Heart right ventricle (tissue), 16 donors: ENCODE measurements at places on chromosomes 11 and 22.
A peak's percentile ranks its signal among the peaks of the same experiment; 100 is the strongest.

DNA sequence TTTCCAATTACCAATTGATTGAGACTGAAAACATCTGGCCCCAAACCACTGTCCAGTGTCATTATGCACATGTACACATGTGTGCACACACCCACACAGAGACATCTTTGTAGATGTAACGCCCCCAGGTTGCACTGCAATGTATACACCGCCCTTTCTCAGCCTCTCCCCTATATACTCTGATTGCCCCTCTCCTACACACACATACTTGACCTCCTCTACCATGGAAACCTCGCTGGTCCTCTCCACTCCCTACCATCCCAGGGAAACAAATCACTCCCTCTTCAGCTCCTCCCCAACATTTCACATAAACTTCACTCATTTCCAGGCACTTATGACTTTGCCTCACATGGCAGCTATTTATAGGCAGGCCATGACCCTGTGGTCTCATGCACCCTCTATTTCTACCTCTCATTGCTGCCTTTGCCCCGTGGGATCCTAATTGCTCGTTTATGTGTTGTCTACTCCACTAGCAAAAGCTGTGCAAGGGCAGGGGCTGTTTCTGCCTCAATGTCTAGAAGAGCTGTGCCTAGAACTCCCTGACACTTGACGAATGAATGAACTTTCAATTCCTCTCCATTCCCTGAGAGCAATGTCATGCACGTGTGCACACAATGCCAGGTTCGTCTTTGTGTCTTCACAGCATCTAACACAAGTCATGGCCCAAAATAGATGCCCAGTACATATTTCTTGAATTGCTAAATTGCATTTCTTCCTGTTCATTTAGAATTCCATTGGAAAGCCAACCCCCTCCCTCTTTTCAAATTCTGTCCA, 10.0 kb upstream of the TMA7B start:
- no peak for DNase-seq

- DNase-seq, result no peak
Measured at GRCh38 chr11:16402654-16403447, 46.5 kb upstream of the SOX6 start.

GRCh38 chr11:13016415-13016814, 7.3 kb downstream of the RASSF10 start:
- no peak for DNase-seq

- peak; percentile 35 for DNase-seq
Measured at GRCh38 chr22:20867179-20868024, 8.6 kb downstream of the SNAP29 start.

DNA sequence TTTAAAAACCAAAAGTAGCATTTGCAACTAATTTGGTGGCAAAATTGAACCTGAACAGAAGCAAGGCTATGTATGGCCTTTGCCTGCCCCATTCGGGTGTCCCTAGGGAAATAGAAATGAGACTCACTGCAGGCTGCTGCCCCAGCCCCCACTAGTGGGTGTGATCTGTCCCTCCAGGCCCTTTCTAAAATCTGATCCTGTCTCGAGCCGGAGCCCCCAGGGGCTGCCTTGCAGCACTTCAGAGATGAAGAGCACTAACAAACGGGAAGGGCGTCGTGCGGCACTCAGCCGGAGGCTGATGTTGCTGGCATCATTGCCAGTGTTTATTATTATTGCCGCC, 43.2 kb downstream of the CD82 start:
- no peak for DNase-seq

DNA sequence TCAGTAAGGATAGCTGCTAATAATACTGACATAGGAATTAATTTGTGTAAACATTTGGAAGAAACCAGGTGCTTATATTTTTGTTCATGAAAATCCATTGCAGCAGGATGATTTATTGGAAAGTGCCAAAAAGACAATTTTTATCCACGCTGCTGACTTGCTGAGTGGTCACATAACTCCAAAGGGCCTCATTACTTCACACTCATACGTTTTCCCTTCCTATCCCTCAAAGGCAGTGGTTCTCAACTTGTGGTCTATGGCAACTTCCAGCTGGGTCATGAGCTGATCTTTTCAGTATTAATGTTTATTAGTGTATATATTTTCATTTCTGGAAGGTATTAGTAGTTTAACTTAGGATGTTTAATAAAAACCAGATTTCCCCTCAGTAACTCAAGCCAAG, 178.1 kb downstream of the UVRAG start:
- no peak for DNase-seq

DNA sequence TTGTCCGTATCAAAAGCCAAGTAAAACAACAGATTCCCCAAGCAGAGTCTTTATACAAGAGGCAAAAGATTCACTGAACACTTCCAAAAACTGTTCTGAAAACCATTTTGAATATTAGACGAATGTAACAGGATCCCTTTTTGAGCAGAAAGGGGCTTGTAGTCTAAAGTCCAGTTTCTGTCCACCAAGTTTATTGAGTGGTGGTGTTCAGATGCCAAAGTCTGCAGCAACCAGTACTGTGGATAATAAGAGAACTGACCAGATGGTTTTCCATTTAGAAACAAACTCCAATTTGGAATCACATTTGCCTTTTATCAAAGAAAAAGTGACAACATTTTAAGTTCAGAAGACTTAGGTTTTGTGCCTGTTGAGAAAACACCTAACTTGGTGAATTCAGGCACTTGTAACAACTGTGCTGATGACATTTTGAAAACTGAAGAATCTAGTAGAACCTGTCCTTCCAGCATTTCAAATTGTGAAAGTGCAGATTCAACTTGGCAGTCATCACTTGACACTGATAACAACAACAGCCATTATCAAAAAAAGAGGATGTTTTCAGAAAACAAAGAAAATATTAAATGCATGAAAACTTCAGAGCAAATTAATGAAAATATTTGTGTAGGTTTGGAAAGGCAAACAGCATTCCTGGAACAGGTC, 217.1 kb downstream of the CSNK2A3 start:
- DNase-seq, result no peak

- DNase-seq, result no peak
Measured at GRCh38 chr11:13907678-13908077, 54.8 kb upstream of the SPON1 start.

DNA sequence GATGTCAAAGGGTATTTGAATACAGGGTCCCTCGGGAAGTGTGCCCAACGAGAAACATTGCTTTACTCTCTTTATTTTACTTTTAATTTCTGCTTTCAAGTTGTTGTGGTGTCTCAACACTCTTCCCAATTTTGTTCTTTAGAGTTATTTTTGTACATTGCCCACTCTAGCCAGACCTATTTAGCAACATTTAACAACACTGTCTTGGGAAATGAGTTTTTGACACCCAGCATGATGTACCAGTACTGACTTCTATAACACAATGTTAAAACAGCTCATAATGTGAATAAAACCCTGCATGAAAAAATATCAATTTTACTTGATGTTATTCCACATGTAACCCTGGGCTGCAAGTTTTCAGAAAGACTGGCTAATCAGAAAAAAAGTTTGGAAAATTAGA, 350.2 kb upstream of the PITPNB start:
- DNase-seq, result no peak

DNA sequence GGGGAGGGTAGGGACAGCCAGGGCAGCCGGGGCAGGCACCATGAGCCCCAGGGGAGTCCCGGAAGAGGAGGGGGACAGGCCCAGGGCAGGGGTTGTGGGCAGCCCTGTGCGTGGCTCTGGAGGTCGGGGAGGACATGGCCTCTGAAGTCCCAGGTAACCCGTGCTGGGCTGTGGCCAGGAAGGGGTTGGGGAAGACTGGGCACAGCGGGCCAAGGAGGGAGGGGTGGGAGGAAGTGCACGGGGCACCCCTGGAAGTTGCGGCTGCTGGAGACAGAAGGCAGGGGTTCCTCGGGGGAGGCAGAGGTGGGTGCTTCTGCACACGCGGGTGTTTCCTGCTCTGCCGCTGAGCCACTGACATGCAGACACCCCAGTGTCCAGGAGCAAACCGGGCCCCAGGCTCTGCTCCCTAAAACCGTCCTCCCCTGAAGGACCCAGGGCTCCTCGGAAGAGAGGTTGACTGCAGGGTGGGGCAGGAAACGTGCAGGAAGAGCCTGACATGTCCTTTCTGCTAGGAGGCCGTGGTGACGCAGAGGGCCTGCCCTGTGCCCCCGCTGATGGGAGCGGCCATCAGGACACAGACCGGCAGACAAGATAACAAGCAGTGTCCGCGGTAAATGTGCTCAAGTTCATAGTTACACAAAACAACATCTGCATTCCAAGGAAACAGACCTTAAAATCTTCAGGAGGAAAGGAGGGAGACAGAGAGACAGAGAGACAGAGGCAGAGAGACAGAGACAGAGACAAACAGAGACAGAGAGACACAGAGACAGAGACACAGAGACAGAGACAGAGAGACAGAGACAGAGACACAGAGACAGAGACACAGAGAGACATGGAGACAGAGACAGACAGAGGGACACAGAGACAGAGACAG, 5.7 kb downstream of the TNNI2 start:
- DNase-seq, result peak; percentile 56

DNA sequence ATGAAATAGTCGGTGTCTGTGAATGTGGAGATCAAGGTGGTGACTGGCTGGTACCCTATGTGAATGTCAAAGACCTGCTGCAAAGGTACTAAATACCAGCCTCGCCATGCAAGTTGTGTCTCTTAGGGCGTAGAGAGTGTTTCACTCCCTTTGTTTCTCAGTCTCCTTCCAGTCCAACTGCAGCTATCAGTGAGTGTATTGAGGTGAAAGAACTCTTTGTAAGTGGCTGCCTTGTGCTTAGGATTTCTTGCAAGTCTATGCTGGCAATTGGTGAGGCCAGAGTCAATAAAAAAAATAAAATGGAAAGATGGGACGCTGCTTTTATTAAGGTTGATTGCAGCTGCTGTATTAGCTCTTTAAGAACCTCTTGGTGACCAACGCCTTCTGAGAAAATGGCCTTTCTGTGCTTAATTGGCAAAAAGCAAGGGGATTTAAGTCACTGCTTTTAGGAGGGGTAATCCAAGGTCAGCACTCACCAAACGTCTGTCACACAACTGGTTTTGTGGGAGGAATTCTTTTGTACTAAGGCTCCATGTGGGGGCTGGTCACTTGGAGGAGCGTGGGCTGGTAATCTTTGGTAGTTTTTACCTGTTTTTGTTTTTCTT, 95.1 kb downstream of the PARVA start:
- no peak for DNase-seq

DNA sequence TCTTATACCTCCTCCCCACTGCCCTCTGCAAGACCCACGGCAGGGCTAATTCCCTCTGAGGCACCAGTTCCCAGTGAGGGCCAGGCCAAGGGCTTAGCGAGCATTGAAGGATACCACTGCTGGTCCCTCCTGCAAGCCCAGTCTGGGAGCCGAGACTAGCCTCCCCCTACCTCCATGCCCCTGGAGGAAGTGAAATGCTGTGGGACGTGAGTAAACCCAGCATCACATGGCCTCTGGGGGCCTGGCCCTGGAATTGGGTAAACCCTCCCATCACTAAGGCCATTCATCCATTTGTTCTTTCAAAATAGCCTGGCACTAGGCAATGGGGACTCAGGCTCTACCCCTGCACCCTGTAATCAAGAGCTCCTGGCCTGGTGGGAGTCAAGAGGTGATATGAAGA, 24.7 kb downstream of the ARAP1 start:
- no peak for DNase-seq

DNA sequence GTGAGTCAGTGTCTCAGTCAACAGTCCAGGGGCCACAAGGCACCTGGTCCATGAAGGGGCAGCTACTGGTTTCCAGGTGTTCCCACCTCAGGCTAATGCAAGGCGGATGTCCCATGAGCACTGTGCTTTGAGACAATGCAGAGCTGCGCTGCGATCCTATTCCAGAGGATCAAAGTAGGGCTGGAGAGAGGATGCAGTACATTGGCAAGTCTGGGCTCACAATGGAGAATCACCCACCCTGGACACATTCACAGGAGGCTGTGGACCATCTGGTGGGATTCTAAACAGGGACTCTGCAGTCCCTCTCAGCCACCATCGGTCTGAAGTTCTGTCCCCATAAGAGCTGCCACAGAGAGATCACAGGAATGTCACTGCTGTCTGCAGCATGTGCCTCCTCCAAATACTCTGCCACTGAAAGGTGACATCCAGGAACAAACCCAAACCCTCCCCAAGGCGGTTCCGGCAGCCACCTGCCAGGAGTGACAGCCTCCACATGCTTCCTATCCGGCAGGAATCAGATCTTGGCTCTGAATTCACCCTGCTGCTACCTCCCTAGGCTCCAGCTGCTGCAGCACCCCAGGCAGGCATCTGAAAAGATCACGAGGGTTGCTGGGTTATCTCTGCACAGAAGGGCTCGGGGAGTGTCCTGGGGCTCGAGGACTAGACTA, 45.3 kb upstream of the SERPIND1 start:
- no peak for DNase-seq

DNA sequence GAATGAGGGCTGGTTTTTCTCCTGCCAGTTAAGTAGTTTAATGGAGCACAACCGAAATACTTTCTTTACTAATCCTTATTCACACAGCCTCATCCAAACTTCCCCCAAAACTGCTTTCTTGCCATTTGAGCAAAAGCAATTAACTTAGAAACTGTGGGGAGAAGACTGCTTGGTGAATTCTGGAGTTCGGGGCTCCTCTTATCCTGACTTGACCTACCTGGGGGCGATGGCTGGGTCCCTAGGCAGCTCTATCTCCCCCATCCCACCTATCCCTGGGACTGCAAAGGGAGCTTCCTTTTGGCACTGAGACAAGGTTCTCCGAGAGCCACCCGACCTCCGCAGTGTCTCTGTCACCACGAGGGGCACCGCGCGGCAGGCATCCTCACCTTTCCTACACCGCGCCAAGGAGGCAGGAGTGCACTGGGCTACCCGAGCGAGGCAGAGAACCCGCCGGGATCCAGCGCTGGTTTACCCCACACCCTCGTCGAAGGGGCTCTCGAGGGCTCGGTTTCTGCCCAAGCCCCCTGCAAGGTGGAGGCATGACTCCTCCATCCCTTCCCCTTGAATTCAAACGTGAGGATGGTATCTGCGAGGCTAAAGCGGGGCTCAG, 759 bp downstream of the DESI1 start:
- DNase-seq, result peak; percentile 32

DNA sequence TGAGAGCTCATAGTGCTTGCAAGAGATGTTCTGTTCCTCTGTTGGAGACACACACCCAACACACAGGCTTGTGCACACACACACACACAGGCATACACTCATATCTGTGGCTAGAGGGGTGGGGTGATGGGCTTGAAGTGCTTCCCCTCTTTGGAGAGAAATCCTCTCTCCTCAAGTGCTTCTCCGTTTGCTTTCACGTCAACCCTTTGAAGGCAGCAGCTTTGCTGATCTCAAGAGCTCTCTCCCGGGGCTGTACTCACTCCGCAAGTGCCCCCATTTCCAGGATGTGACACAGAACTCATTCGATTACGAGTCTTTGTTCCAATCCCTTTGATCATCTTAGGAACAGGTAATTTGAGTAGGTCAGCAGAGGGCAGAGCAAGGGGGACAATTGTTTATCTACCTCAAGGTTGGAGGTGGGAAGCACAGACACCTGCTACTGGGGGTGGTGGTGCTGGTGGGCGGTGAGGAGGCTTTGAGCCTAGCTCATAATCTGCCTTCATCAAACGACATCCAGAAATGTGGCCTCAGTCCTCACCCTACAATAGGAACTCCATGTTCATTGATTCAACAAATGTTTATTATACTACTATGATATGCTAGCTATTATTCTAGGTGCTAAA, 529.8 kb upstream of the CADM1 start:
- DNase-seq, result no peak

- peak; percentile 76 for DNase-seq
Measured at GRCh38 chr11:60193687-60194433, 11.0 kb upstream of the MS4A6A start.

GRCh38 chr22:21942407-21943343, 10.0 kb downstream of the PPM1F start:
- peak; percentile 90 for DNase-seq
